ENCODE measurements at places on chromosomes 2 and 18.

- DNase-seq, result no peak
Measured at GRCh38 chr2:189088591-189089205, 90.9 kb downstream of the COL5A2 start.

DNA sequence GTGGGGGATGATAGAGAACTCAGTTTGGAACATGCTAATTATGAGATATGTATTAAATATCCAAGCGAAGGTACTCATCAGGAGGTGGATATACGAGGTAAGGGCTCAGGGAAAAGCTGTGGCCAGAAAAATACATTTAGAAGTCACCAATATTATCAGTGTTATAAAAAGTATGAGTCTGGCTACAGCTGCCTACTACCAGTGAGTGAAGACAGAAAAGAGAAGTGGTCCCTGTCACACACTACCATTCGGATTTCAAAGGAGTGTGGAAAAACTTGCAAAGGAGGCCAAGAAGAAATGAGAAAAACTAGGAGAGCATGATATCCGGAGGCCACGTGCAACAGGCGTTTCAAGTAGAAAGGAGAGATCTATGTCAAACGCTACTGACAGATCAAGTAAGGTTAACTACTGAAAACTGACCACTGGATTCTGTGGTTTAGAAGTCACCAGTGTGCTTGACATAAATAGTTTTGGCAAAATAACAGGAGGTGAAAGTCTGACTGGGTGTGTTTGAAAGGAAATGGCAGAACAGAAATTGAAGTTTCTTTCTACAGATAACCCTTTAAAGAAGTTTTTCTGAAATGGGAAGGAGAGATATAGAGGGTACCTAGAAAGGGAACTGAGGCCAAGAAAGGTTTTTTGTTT lies 118.7 kb upstream of the DNMT3A start:
- DNase-seq, result no peak

GRCh38 chr2:96799623-96799935 lies 16.5 kb upstream of the CNNM3 start:
- no peak for DNase-seq

- DNase-seq, result no peak
Measured at GRCh38 chr2:9807555-9808305, 35.5 kb upstream of the TAF1B start.

DNA sequence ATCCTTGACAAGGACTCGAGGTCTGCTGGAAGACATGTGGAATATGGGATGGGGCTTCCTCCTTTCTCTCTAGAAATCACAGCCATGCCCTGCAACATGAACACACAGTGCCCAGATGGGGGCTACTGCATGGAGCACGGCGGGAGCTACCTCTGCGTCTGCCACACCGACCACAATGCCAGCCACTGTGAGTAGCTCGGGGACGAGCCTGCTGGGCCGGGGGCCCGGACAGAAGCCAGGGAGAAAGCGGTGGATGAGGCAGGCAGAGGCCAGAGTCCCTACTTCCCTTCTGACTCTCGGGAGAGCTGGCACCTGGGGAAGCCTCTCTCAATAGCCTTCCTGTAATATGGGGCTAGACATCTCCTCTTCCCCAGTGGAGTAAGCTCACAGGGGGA lies 50.5 kb downstream of the SNED1 start:
- DNase-seq, result no peak

- DNase-seq, result no peak
Measured at GRCh38 chr2:1378456-1379150, 34.7 kb upstream of the TPO start.

- no peak for DNase-seq
Measured at GRCh38 chr2:28305202-28305601, 87.5 kb upstream of the FOSL2 start.

DNA sequence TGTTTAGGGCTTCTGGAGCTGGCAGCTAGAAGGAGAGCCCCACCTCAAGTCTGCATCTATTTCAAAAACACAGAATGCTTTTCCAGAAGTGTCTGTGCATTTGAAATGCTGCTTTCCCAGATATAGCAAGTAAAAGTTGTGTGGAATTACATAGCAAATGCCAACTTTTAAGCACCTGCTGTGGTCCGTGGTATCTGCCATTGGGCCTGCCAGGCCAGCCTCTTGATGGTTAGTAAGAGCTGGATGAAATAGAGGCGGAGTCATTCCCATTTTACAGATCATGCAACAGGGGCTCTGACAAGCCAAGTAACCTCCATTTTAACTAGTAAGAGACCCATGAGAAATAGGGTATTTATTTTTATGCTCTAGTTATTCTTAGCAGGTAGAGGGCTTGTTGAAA lies 61.6 kb downstream of the MGAT5 start:
- DNase-seq, result no peak

DNA sequence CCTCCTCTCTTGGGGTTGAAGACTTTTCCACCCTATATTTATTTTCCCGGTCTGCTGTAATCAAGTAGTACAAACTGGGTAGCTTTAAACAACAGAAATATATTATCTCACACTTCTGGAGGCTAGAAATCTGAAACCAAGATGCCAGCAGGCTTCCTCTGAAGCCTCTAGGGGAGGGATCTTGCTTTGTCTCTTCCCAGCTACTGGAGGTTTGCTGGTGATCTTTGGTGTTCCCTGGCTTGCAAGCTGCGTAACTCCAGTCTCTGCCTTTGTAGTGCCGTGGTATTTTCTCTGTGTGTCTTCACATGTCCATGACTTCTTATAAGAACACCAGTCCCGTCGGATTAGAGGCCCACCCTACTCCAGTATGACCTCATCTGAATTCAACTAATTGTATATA lies 44.4 kb downstream of the MYO3B start:
- no peak for DNase-seq

- no peak for DNase-seq
Measured at GRCh38 chr2:96924775-96925747, 55.2 kb upstream of the SEMA4C start.

DNA sequence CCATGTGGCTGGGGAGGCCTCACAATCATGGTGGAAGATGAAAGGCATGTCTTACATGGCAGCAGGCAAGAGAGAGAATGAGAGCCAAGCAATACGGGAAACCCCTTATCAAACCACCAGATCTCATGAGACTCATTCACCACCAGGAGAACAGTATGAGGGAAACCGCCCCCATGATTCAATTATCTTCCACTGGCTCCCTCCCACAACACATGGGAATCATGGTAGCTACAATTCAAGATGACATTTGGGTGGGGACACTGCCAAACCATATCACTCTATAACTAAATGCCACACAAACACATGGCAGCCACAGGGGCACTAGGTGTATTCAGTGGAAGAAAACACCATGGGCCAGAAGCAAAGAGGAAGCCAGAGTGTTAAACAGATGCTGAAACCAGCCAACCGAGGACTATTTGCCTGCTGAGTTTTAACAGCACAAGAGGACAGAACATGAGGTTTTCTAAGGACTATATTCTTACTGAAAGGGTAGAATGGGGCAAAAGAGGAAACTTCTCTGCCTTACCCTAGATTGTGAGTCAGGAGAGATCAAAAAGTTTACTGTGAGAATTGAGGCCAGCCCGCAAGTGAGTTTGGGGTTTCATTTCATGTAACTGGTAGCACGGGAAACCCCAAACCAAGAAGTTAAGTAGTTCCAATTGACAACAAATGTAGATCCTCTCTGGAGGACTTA lies 49.2 kb downstream of the SIGLEC15 start:
- no peak for DNase-seq

- no peak for DNase-seq
Measured at GRCh38 chr18:77133835-77134496, 1.4 kb upstream of the MBP start.

DNA sequence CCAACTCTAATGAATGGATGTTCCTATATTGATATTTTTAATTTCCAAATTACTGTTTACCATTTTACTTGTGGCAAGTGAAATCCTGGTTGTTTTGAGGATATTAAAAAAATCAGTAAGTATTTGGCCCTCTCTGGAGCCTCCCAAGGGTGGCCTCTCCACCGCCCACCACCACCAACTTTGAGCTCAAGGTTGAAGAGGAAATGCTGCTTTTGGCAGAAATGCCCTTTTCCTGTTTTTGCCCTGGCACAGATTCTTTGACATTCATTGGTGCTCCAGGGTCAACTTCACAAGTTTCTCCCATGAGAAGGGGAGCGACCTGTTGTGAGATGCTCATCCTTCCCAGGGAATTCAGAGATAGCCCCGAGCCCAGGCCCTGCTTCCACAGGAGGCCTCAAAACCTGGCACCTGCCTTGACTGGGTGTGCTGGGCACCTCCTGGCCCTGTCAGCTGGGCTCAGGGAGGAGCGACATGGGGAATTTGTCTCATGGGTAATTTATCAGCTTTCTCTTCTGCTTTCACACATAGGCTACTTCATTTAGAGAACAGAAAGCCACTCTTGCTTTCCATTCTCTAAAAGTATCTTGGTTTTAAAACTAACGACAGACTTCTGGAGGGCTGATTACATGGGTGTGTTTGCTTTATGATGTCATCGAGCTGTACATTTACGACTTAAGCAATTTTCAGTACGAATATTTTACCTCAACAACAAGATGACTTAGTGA lies 6.9 kb downstream of the CD8A start:
- no peak for DNase-seq

DNA sequence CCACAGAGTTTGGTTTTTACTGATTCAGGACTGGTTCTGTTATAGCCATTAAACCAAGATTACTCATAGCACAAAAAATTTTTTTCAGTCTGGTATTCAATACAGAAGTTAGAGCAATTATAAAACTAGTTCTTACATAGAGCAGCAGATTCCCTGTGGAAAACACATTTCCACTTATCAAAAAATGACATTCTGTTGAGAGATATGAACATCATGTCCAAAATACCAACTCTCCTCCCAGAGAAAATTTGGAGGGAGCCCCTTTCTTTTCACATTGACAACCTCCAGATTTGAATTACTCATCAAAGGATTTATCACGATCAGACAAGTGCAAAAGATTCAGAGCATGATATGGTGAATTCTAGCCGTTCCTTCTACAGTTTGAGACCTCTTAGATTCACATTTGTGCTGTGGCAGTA lies 126.8 kb upstream of the SERPINE2 start:
- DNase-seq, result no peak

DNA sequence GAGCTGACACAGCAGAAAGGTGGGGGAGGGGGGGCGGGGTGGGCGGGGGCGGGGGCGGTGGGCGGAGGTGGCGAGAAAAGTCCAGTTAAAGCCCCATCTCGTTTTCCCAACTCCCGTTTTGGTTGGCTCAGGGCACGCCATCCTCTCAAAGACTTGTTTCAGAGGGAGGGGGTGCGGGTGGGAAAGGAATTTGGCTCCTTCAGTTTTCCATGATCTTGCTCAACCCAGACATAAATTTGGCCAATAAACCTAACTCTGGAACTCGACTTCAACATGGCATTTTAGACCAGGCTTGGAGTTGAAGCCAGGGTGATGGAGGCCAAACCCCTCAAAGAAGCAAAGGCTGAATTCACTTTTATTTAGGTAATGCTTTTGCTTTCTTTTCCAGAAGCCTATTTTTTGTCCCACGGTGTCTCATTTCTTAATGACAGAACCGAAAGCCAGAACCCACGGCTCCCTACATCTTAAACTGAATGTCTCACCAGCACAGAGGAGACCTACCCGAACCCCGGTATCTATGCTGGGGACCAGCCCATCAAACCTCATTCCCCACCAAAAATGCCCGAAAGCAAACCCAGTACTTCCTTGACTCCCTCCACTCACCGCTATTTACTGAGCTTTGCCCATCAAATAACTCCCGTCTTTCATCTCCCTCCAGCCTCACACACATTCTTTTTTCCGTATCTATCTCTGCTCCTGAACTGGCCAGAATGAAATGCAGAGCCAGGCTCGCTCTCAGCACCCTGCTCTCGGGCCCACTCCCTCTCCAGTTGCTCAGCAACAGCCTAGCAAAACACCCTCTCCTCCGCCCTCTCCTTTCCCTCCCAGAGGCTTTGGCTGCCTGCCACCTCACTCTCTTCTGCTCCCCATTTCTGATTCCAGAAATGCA lies 4.3 kb downstream of the IGFBP5 start:
- no peak for DNase-seq

All from non-pigmented ciliary epithelial cell (primary cell).